CD4-positive, alpha-beta T cell treated with Interleukin-12 subunit alpha and Interleukin-12 subunit beta, for 1 hour (primary cell): ENCODE measurements at places on chromosomes 1 and 21.

- no peak for DNase-seq
These were observed 1.7 kb downstream of the KRTAP10-3 start for GRCh38 chr21:44556879-44557278.

DNA sequence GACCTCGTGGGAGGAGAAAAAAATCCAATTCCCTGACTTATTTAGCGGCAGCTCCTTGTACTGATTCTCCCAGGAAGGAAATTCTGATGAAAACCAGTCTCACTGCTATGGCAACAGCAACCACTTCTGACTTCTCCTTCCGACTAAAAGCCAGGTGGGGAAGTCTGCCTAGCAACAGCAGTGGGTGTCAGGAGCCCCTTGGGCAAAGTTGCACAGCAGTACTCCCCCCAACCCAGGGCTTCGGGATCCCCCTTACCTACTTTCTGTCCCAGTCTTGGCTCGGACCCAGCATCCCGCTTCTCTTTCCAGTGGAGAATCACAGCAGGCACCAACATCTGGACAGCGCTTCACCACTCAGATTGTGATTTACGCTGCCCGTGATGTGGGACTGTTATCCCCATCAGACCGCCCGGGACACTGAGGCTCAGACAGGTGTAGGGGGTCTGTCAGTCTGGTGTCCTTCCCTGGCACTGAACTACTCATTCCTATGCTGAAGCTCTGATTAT is 24.6 kb downstream of the NKAIN1 start:
- DNase-seq, result no peak

DNA sequence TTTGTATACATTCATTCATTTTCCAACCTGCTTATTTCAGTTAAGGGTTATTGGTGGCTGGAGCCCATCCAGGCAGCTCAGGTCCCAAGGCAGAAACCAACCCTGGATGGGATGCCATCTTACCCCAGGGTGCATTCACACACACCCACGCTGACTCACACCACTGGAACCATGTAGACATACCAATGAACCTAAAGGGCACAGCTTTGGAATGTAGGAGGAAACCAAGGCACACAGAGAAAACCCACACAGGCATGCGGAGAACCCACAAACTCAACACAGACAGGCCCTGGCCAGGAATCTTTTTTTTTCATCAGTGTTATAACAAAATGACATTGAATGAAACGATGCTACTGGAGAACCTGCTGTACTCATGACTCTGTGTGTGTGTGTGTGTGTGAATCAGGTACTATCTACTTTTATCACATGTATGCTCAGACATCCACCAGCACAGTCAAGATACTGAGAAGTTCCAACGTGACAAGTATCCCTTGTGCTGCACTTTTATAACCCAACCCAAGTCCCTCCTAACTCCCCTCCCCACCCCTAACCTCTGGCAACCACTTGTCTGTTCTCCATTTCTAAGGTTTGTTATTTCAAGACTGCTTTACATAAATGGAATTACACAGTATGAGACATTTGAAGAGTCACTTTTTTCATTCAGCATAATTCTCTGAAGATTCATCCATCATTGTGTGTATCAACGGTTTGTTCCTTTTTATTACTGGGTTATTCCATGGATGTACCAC is 286.8 kb upstream of the PLD5 start:
- no peak for DNase-seq

- DNase-seq, result no peak
These were observed 472.6 kb upstream of the RGS18 start for GRCh38 chr1:191685669-191686068.

- DNase-seq, result no peak
These were observed 46.6 kb upstream of the RAB4A start for GRCh38 chr1:229224308-229224707.

DNA sequence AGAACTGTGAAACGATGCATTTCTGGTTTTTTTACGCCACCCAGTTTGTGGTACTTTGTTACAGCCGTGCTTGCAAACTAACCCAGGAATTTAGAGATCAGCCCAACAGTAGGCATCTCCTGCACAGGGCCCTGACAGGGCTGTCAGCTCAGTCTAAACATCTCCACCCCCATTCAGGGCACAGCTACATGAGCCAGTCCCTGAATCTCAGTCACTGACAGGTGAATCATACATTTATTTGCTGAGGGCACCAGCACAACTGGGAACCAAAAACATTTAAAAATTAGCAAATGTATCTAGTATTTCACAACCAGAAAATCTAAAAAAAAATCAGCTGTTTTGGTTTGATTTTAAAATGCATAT is 30.7 kb downstream of the PRDX6 start:
- no peak for DNase-seq

GRCh38 chr1:5109633-5110032 is 455.2 kb downstream of the AJAP1 start:
- no peak for DNase-seq
